ENCODE measurements at places on chromosomes 2 and 18.
A peak's percentile ranks its signal among the peaks of the same experiment; 100 is the strongest.

- DNase-seq: no peak
Observed at GRCh38 chr2:144004742-144005141, 515.2 kb downstream of the ZEB2 start.

DNA sequence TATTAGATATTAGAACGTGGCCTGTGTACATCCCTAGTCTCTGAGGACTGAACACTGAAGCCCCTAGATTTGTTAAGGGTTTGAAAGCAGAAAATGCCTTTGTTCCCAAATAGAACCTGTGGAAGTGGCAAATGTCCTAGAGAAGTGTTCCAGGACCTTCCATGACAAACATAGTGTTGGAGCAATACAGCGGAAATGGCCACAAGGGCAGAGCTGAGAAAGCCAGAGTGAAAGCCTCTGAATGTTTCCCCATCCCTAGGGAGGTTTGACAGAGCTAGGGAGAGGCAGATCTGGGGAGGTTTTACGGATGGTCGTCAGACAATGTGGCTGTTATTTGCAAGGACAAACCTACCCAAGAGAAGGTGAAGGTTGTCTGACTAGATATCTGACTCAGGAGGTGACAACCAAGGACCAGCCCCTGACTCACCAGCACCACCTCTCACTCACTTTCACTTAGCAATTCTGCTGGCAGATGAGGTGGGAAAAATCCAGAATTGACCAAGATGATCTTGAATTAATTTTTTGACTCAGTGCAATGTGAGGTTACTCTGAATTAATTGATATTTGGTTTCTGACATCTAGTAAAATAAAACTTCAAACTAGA, 24.1 kb downstream of the RBM43 start:
- no peak for DNase-seq

DNA sequence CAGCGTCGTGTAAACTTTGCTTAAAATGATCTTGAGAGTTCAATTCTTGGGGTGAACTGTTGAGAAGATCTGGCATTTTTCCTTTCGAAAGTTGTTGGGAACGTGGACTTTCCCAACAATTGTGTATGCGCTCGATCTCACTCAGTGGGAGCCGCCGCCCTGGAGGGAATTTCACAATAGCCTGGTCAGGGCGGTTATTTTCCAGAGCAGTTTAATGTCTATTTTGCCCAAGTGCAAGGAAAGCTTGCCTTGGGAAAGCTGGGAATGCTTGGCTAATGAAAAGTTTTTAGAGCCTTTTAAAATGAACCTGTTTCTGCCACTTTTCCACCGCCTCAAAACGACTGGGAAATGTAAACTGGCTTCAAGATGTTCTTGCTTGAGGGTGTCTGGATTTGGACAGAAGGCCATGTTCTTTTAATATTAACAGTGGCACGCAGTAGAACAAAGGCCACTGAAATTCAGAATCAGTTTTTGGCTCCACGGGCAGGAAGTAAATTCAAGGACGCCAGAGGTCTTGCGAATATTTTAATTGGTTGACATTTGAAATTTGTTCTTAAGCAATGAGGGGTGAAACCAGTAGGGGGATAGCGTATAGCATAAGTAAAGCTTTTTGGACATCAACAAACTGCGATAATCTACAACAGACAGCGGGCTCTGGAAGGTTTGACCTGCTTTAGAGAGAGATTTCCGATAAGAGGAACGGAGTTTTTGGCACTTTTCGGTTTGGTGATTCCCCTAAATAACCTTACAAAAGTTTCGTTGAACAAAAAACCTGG, 1.2 kb downstream of the CFLAR start:
- DNase-seq: peak; percentile 87

DNA sequence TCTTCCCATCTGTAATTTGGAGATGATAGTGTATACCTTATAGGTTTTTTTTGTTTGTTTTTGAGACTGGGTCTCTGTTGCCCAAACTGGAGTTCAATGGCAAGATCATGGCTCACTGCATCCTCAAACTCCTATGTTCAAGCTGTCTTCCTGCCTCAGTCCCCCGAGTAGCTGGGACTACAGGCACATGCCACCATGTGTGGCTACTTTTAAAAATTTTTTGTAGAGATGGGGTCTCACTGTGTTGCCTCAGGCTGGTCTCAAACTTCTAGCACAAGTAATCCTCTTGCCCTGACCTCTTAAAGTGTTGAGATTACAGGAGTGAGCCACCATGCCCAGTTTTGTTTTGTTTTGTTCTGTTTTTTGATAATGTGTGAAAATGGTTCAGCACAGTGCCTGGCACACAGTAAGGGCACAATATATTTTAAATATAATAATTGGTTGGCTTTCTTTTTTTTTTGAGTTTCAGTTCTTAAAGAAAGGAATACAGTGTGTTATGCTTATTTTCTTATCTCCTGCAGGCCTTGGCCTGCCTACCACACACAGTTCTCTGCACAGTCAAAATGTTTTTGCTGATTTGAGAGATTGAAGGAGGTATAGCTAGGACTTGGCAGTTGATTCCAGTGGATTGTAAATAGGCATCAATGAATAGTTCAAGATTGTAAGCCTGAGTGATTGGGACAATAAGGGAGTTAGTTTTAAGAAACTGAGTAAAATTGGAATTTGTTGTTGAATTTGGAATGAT, 6.1 kb downstream of the ACTR3 start:
- no peak for DNase-seq

- DNase-seq: no peak
Observed at GRCh38 chr2:176114120-176114929, 2.3 kb upstream of the HOXD10 start.

GRCh38 chr2:44786045-44786816, 155.3 kb upstream of the SIX3 start:
- DNase-seq: no peak

GRCh38 chr2:109438773-109439389, 174.9 kb downstream of the SEPTIN10 start:
- DNase-seq: no peak

DNA sequence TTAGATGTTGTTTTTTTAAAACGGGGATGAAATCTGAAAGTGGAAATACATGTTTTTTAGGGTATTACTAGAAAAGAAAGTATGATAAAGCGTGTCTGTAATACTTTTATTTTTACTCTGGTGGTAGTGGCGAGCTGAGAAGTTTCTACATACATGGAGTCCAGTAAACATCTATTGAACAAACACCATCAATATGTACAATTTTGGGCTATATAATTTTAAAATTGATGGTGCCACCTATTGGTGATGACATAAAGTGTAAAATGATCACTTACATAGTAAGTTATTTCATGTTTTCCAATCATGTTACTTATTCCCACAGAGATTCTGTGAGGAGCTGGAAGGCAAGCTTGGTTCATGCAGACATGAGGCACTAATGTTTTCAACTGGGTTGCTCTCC, 31.5 kb upstream of the NFE2L2 start:
- DNase-seq: no peak

DNA sequence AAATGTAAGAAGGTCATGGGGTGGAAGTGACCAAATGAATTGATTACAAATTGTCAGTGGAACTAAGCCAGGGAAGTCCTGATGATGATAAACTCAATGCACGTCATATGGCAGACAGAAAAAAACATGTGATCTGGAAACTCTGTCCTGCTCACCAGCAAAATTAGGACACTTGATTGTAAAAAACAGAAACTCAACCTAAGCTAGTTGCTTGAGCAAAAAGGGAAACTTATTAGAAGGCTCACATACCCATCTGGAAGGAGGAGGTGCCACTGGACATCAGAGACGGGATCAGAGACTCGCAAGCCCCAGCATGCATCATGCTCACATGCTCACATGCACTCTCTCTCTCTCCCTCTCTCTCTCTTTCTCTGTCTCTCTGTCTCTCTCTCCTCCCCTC, 96.8 kb downstream of the SP3 start:
- DNase-seq: no peak

GRCh38 chr2:161586517-161587167, 37.6 kb upstream of the SLC4A10 start:
- peak; percentile 70 for DNase-seq

- DNase-seq: no peak
Observed at GRCh38 chr2:14533131-14533757, 99.3 kb upstream of the LRATD1 start.

- DNase-seq: no peak
Observed at GRCh38 chr2:3779496-3780049, 76.2 kb downstream of the DCDC2C start.

DNA sequence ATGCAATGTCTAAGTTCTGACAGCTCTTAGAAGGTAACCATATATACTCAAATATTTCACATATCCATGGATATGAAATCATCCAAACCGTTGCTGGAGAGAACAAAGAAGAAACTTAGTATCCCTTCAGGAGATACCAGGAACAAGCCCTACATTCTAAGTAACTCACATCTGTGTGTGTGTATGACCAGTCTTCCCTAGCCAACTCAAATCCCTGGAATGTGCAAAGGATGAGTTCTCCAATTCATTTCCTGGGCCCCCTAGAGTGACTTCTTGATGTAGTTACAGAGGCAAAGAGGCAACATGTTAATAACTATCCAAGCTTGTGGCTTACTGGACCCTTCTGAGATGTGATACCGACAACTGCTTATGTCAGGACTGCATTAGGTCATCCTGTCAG, 20.1 kb downstream of the TPGS2 start:
- no peak for DNase-seq

DNA sequence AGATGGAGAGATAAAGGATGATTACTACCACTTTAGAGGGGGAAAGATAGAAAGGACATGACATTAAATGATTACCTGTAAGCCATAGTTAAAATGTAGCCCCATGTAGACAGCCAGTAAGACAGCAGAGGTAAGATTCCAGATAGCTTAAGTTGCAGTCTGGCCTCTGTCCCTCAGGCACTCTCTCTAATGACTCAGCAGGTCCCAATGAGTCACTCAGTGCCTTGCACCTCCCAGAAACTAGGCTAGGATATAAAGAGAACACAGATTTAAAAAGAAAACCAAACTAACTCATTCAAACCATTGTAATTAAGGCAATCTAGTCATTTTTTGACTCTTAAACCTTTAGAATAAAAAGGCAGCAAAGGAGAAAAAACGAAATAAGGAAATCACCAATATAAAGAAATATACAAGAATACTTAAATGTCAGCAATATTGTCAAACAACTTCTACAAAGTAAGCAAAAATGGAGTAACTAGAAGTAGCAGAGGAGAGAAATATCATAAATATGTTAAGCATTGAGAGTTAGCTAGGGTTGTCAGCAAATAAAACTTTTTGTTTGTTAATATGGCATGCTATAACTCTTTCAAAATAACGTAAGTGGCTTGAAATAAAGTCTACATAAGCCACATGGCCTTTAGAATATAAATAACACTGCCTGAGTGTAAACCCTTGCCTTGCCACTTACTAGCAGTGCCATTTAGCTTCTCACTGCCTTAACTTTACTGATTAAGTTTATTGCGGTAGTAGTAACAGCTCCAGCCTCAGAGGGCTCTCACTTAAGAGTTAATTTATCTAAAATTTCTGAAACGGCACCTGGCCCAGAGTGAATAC, 48.5 kb downstream of the SOCS6 start:
- no peak for DNase-seq

Measured in SK-N-MC (cell line).